CD4-positive, alpha-beta memory T cell (primary cell): ENCODE measurements at places on chromosomes 1 and 21. TPM values are rescaled to one million over a fixed set of nuclear protein-coding genes. Genes with fewer than 3 reads are reported as not detected.

The FH gene
- 31.1 TPM for polyA plus RNA-seq

The TFF2 gene
- not detected for polyA plus RNA-seq

The SPTA1 gene
- polyA plus RNA-seq: not detected

The PDZK1IP1 gene
- not detected for polyA plus RNA-seq

The CD5L gene
- polyA plus RNA-seq: not detected

The CHRM3 gene
- polyA plus RNA-seq: not detected

The ACTL8 gene
- polyA plus RNA-seq: not detected

The FAM151A gene
- polyA plus RNA-seq: not detected

The OR2L8 gene
- polyA plus RNA-seq: not detected

The LCE3D gene
- not detected for polyA plus RNA-seq

The CZIB gene
- polyA plus RNA-seq: 62.0 TPM

The GJA8 gene
- not detected for polyA plus RNA-seq

The LCE2A gene
- polyA plus RNA-seq: not detected

The EPB41 gene
- 56.1 TPM for polyA plus RNA-seq

The DNASE2B gene
- not detected for polyA plus RNA-seq

The GDAP2 gene
- polyA plus RNA-seq: 5.6 TPM

The ARHGEF10L gene
- not detected for polyA plus RNA-seq

The MATN1 gene
- 0.53 TPM for polyA plus RNA-seq

The AIRE gene
- polyA plus RNA-seq: 2.3 TPM

- no peak for DNase-seq
Measured at GRCh38 chr1:56028244-56028643, 551.1 kb downstream of the PLPP3 start.

- DNase-seq: no peak
Measured at GRCh38 chr1:114100148-114100547, 53.5 kb downstream of the SYT6 start.

DNA sequence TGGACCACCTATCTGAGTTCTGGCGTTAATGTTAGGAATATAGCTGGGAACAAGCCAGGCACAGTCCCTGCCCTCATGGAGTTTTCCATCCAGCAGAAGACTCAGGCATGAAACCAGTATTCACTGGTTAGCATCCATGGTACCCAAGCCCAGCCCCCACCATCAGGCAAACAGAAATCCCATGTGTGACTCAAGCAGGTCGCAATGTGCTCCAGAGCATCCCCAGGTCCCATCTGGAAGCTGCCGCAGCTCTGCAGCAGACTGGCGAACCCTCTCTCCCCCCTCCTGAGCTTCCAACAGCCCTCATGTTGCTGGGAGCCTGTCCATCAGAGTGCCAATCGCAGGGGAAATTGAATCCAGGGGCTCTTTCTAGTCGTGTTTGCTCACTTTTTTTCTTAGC, 174.2 kb downstream of the RRAGC start:
- no peak for DNase-seq

DNA sequence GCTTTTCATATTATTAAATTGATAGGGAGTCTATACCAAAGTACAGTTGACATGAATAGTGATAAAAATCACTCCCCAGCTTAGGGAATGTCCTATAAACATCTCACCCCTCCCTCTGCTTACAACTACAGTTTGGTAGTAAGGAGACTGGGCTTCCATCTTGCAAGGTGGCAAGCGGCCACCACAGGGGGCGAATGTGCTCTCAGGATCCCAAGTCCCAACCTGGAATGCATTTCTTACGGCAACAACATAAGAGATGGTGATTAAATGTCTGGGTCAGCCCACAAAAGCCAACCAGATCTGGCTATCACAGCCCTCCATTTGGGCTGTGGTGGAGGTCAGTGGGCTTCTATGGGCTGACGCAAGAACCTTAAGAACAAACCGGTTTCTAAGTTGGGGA, 68.0 kb downstream of the SMYD2 start:
- no peak for DNase-seq

GRCh38 chr1:156553860-156554485, 18.4 kb downstream of the IQGAP3 start:
- no peak for DNase-seq

DNA sequence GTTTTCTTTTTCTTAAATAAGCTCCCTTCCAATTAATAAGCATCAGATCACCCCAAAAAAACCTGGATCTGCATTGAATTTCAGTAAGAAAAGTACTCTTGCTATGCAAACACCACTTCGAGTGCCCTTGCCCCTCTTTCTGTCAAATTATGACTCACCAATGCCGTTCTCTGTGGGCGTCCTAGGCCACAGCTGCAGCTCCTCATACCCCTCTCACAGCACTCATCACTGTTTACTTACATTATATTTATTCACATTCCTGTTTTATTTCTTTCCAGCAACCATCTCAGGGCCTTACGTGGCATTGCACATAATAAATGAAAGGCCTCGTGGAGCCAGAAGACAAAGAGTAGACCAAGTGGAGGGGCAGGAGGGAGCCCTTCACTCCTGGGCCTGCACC, 99.1 kb upstream of the CTTNBP2NL start:
- no peak for DNase-seq

GRCh38 chr1:154502744-154503115, 518 bp upstream of the SHE start:
- DNase-seq: no peak

DNA sequence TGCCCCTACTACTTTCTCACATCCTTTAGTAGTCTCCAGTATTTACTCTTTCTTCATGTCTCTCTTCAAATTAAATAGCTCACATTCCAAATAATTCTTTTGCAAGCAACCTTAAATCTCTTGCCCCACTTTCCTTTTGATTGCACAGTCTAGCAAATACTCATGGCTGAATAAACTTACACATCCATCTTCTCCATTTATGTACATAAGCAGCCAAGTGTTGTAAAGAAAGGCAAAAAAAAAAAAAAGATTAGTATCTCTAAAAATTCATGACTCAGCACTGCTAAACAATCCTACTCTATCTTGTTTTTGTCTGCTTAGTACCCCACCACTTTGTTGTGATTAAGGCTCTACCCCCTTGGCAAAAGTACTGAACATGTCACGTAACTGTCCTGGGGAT, 42.6 kb downstream of the F13B start:
- no peak for DNase-seq

GRCh38 chr1:75174031-75174760, 40.0 kb downstream of the LHX8 start:
- no peak for DNase-seq

GRCh38 chr1:234713859-234714258, 103.9 kb upstream of the IRF2BP2 start:
- no peak for DNase-seq

- DNase-seq: no peak
Measured at GRCh38 chr1:87155170-87155569, 173.5 kb upstream of the LMO4 start.

- DNase-seq: no peak
Measured at GRCh38 chr1:104733866-104734265, 984.2 kb downstream of the AMY1C start.

DNA sequence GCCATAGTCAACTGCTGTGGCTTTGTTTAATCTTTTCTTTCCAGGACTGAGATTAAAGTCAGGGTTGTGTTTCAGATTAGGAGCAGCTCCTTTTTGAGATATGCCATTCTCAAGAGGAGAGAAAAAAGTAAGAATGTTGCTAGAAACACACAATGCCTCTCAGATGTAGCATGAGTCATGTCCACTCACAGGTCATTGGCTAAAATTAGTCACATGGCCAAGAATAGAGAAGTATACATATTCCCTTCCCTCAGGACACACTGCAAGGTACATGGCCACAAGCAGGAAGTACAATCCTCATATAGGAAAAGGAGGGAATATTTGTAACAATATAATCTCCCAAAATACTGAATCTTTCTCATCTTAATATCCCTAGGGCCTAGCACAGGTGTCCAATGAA, 141.9 kb upstream of the PTBP2 start:
- no peak for DNase-seq

DNA sequence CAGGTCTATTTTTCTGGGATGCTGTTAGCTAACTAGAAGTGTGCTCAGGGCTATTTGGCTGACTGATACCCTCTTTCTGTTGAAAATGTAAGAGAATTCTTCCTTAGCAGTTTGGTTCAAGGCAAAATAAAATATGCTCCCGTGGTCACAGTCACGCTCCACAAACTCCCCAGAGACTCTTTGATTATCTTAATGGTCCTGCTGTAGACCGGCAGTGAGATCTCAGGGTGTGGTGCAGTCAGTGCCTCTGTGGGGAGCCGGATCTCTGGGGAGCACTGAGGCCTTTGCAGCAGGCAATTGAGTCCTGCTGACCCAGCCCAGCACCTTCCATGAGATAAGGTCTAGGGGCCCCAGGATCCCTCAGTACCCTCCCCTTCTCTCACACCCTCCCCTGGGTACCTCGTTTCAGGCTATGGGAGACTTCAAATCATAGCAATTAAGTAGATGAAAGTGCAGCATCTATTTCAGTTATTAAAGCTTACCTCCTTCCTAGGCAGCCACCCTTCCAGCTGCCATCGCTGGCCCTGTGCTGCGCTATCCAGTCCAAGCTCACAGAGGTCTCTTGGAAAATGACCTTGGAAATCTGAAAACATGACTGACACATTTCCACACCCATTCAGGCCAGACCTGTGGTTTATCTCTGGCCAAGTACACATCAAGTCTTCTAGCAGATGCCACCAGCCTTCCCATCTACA, 98.1 kb downstream of the SEC16B start:
- DNase-seq: no peak

- no peak for DNase-seq
Measured at GRCh38 chr1:155199792-155200191, 7.9 kb downstream of the THBS3 start.

- no peak for DNase-seq
Measured at GRCh38 chr1:65630855-65631254, 161.8 kb upstream of the PDE4B start.

- DNase-seq: no peak
Measured at GRCh38 chr1:33088119-33088906, 7.4 kb downstream of the AZIN2 start.

GRCh38 chr1:5389101-5389885, 602.9 kb downstream of the NPHP4 start:
- peak; percentile 75 for DNase-seq

DNA sequence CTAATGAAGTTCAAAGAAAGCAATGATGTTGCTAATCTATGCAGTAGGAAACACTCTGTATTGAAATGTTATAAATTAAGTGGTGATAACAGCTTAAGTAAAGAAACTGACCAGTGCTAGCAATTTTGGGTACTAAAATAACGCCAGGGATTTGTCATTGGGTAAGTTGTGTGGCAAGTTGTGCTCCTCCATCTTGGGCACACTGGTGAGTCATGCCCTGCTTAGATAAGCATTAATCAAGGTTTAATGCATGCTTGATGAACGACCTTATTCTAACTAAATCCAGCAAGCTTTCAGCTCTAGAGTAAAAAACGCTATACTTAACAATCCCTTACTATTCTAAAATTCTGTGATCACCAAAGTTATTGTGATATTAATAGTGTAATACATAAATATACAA, 25.2 kb downstream of the VAMP4 start:
- DNase-seq: no peak

- no peak for DNase-seq
Measured at GRCh38 chr1:209160230-209160629, 423.3 kb upstream of the CAMK1G start.

- DNase-seq: no peak
Measured at GRCh38 chr1:228011721-228012311, 5.0 kb downstream of the WNT3A start.

DNA sequence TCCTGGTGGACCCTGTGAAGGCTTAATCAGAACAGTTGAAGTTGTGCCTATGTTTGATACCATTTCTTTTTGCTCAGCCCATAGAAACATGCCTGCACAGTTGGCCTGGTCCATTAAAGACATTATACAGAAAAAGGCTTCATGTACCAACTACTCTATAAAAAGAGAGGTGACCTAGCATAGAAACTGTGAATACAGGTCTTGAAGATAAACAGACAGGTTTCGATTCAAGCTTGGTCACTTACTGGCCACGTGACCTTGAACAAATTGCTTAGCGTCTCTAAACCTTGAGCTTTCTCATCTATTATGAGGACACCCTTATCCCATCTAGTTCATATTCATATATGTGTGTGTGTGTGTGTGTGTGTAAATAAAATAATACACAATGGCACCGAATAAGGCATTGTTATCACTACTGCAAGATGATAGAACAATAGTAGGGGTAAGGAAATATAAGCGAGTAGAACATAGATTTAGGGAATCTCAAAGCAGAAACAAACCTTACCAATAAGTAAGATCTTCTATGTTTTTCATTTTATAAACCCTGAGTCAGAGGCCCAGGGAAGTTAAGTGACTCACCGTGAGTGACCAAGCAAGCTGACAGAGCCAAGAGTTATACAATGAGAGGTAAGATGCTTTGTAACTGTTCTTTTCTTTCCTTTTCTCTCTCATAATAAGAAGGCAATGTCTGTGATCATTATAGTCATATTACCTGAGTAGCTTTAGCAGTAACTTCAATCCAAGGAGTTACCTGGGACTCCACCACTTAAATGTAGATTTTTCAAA, 476.8 kb upstream of the DEPDC1 start:
- DNase-seq: no peak
